ENCODE measurements at places on chromosomes 2 and 18.

- DNase-seq, result no peak
These were observed 26.1 kb upstream of the AP1S3 start for GRCh38 chr2:223863491-223863890.

DNA sequence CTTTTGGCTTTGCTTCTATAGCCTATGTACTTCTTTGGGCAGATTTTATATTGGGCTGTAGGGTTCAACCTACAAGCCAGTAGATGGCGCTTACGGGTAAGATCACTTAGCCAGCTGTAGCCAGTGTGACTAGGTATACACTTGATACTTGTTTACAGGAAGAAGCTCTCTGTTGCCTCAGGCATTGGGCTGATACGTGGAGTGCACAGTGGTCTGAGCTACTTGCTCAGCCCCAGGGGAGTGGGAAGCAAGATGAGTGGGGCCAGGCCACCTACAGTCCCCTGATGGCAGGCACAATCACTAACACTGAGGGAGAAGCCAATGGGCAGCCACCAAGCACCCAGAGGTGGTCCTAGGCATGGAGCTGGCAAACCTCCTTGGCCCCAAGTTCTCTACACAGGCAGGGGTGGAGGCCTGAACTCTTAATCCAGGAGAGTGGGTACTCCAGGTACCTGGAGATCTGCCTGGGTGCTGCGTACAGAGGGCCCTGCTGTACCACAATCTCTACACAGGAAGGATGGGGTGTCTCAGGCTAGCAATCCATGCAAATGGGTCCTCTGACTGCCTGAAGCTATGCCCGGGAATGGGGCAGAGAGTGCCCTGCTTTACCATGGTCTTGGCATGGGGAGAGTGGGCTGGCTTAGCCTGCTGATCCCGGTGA is 122.2 kb downstream of the NCOA1 start:
- peak; percentile 28 for DNase-seq

DNA sequence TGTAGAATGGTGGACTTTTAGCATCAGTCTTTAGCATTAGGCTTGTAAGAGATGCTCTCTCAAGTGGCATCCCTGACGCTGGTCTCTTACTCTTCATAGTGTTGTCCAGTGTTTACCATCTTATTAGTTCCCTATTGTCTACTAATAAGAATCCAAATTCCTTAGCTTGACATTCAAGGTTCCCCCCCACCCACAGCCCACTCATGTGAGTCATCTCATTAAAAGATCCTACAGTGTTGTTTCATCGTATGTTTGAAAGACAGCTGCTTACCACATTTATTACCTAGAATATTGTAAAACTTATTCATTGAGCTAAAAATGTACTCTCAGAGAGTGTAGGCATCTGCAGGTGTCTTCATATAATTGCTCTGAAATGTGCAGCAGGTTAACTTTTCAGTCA is 28.5 kb downstream of the EIF5B start:
- no peak for DNase-seq

DNA sequence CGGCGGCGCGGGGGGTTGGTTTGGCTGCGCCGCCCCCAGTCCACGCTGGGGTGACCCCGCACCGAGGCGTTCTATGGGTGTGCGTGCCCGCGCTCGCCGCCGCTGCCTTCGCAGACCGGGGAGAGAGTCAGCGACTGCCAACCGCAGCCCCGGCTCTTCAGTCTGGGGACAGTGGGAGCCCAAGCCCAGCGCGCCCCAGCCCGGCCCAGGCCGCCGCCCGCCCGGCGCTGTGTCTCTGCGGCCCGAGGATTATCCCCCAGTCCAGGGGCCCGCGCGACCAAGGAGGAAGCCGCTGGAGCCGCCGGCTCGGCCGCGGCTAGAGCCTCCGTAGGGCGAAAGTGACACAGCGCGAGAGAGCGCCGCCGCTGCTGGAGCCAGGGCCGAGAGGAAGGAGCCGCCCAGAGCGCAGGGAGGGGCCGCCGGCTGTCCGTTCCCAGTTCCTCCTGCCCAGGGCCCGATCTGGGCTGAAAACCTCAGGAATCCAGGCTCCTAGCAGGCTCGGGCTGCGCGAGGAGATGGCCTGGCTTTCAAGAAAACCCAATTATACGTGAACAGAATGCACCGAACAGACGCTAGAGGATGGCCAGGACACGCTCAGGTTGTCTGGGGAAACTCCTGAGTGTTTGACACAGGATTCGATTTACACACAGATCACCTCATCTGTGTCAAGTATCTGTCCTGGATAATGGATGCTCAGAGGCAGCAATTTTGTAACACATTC is 2.4 kb downstream of the CTIF start:
- DNase-seq, result peak; percentile 42

DNA sequence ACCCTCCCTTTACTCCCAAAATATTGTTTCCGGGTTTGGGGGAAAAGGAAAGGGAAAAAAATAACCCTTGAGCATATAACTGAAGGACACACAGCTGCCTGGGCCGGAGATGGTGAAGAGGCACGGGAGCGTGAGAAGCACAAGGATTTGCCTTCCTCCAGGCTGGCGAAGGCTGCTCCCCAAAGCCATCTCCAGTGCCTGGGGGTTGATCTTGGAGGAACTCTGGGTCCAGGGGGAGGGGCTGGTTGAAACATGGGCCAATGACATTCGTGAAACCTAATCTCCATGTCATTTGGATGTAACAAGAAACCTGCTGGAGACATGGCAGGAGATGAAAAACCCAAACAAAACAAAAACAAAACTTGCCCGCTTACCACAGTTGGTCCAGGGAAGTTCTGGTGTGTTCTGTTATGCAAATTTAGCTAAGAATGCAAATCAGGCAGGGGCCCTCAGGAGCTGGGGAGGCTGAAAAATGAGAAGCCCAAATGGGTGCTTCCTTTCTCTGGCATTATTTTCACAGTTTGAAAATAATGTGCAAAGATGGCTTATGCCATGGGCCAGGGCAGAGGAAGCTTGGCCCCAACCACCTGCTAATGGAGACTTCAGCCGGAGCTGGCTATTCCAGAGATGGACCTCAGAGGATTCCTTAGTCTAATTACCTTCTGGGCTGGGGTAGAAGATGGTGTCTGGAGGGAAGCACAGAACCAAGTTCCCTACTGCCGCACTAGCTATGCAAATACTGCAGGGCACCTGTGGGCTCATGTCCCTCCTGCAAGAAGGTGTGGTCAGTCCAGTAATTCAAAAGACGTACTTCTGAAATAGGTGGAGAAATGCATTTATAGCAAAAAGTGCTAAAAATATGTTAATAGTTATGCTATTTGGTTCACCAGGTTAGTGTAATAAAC is 180.9 kb downstream of the BCL2 start:
- DNase-seq, result no peak

- DNase-seq, result no peak
These were observed 140.1 kb upstream of the SMAD7 start for GRCh38 chr18:49090901-49091300.

DNA sequence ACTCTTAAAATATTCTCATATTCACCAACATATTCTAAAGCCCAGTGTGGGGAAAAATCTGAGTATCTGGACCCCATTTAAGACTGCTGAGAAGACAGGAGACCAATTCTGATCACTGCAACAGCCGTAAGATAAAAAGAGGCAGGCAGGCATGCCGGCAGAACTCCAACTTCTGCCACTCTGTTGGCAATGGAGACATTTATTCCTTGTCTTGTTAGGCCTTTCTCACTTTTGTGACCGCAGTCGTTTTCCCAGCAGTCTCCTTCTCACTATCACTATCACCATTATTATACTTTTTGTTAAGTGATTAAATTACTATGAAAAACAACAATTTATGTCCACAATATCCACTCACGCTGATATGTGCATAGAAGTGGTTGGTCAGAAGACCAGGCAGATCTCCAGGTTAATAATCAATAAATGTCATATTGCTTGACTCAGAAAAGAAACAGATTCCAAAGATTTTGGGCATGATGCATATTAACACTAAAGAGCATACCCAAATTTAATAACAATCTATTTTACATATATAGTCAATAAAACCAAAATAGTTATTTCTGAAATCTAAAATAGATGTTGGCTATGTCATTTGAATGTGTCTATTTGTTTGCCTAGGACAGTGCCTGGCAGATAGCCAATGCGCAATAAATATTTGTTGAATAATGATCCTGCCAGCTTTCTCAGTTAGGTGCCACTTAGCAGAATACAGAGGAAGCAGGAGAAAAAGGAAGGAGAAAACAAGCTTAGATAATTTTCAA is 38.2 kb downstream of the SESTD1 start:
- DNase-seq, result no peak

DNA sequence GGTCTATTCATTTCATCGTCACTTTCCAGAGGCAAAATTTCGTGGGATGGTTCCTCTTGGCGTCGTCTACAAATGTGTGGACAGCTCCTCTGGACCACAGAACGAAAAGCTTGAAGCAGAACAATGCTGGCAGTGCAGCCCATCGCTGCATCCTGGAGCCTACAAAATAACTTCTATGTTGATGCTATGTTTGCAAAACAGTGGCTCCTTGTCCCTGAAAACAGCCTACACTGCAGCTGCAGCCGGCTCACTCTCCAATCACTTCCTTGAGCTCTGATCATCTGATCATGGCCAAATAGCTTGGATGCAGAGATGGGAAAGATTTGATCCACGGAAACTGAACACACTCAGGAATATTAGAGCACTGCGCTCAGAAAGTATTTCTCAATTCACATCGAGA is 60.0 kb downstream of the DOCK10 start:
- DNase-seq, result no peak

DNA sequence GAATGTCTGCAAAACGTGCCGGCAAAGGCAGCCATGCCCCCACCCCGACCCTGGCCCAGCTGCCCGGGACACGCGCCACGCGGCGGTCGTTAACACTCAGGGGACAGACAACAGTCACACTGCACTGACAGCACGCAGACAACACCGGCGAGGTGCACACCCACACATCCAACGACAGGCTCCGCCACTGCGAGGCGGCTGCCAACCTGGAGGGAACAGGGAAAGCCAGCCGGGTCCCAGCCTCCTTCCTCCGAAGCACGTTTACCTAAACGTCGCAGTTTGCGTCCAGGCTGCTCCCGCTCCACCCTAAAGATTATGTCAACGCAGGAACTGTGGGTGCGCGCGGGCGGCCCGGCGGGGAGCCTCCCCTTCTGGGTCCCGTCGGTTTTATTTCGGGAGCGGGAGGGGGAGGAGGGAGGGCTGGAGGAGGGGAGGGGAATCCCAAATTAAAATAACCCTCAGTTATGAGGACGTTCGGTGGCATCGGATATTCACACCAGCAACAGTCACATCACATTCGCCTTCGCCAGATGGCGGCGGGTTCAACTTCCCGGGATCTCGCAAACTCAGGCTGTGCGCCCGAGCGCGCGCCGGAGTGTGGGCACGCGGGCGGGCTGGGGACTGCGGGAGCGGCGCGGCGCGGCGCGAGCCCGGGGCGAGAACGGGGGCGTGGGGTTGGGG is 644 bp downstream of the PTGR3 start:
- no peak for DNase-seq

DNA sequence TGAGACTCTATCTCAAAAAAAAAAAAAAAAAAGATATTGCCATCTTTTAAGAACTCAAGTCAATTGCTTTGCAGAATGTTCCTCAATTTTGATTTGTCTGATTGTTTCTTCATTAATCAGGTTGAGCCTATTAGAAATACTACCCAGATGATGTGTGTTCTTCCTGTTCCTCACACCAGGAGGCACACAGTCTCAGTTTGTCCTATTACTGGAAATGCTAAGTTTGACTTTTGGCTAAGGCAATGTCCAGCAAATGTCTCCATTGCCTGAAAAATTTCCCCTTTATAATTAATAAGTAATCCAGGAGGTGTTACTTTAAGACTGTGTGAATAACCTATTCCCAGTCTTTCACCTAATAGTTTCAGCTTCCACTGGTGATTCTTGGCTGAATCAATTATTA is 28.4 kb downstream of the BOLA3 start:
- DNase-seq, result no peak

- DNase-seq, result no peak
These were observed 540 bp downstream of the SOX11 start for GRCh38 chr2:5692561-5693286.

- DNase-seq, result no peak
These were observed 90.5 kb upstream of the UPP2 start for GRCh38 chr2:158011055-158011771.

DNA sequence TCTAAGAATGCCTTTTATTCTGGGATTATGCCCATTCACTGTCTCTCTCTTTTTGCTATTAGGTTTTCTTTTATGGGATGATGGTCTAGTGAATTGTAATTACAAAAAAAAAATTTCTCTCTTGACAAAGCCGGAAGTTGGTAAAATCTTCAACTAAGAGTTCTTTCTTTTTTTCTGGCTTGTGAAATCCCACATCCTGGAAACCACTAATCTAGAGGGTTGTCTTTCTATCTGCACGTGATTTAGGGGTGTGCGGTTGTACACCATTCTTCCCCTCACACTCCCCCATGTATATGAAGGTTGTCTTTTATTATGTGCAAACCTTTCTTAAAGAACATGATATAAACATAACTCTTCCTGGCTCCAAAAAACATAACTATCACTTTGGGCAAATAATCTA is 52.0 kb downstream of the GATA6 start:
- no peak for DNase-seq

DNA sequence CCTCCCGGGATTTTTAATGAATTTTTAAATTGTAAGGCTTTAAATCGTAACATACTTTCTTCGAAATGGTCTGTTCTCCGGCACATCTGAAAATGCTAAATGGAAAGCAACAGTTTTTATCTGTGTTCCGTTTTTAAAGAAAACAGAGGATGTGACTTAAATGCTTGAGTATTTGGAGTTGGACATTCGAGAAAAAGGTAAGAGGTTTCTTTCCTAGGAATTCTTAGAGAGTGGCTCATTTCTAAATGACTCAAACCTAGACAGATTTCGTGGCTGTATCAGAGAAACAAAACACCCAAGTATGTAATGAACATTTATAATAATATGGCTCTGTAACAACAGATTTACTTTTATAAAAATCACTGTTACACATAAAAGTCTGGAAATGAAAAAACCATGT is 177.6 kb upstream of the CCDC68 start:
- no peak for DNase-seq

- no peak for DNase-seq
These were observed 31.2 kb downstream of the NBEAL1 start for GRCh38 chr2:203045867-203046266.

GRCh38 chr2:169746240-169746639 is 12.6 kb downstream of the KLHL23 start:
- no peak for DNase-seq

DNA sequence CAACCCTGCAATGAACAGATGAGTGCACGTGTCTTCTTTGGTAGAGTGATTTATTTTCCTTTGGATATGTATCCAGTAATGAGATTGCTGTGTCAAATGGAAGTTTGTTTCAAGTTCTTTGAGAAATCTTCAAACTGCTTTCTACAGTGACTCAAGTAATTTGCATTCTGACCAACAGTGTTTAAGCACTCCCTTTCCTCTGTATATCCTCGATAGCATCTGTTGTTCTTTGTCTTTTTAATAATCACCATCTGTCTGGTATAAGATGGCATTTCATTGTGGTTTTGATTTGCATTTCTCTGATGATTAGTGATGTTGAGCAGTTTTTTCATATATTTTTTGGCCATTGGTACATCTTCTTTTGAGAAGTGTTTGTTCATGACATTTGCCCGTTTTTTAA is 1608.3 kb upstream of the ZEB2 start:
- DNase-seq, result no peak
